ENCODE measurements at places on chromosomes 2 and 18.

GRCh38 chr18:4586731-4587130 is 131.6 kb upstream of the DLGAP1 start:
- no peak for DNase-seq

GRCh38 chr2:146312899-146313298 is 1531.9 kb upstream of the ACVR2A start:
- DNase-seq, result no peak

DNA sequence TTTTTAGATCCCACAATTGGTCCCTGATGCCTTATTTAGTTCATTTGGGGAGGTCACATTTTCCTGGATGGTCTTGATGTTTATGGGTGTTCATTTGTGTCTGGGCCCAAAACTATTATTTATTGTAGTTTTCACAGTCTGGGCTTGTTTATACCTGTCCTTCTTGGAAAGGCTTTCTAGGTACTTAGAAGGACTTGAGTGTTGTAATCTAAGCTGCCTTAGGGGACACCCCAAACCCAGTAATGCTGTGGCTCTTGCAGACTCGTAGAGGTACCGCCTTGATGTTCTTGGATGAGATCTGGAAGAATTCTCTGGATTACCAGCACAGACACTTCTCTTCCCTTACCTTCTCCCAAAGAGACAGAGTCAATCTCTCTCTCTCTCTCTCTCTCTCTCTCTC is 25.0 kb upstream of the ITSN2 start:
- DNase-seq, result no peak

DNA sequence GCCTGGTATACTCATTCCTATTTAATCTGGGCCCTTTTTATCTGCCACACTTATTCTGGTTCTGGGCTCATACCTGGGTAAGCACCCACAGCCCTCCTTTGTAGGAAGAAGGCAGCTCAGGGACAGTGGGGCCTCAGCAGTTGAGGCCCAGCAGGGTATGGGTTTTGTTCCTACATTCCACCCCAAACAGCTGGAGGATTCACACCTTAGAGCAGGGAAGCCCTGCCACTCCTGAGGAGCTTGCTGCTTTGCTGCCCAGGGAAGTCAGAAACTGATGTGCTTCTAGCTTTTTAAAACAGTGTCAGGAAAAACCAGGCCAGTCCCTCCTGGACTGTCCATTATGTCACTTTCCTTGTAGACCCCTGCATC is 1.2 kb upstream of the LBX2 start:
- no peak for DNase-seq

DNA sequence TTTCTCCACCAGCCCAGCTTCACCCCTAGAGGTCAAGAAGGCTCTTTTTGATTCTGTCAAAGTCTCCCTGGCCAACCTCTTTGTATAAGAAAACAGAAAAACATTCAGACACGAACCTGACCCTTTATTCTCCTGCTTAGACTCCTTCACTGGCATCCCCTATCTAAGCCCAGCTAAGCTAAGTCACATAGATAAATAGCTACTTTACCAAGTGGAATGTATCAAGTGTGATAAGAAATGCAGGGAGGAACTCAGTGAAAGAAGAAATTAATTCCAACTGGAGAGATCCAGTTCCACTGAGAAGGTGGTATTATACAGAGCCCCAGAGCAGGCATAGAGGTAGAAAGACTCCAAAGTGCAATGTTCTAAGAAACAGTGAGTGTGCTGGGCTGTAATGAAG is 489.5 kb downstream of the TNS1 start:
- DNase-seq, result no peak

- no peak for DNase-seq
Measured at GRCh38 chr2:52402128-52402527, 1365.5 kb upstream of the CHAC2 start.

DNA sequence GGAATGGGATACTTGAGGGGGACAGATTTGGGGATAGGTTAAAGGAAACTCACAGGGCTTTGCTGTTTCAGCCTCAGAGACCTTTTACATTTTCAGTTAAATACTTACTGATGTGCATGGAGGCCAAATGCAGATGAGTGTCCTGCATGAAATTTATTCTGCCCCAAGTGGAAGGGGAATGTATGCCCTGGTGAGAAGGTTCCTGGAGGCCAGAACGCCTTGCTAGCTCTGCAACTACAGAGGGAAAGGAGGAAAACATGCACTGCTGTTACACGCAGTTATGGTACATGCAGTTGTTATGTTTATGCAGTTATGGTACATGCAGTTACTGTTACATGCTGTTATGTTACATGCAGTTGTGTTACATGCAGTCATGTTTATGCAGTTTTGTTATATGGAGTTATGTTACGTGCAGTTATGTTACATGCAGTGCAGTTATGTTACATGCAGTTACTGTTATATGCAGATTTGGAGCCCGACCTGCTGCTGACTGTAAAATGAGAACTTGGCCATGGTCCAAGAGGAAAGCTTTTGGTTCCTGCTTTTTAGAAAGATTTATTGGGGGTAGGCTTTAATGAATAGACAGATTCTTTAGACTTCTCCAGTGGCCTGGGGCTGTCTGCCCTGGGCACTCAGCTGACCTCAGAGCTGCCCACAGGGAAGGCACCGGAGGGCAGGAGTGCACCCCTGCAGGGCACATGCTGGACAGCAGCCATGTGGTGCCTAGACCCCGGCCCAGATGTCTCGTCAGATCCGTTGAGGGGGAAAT is 84.1 kb downstream of the LDLRAD4 start:
- DNase-seq, result no peak

DNA sequence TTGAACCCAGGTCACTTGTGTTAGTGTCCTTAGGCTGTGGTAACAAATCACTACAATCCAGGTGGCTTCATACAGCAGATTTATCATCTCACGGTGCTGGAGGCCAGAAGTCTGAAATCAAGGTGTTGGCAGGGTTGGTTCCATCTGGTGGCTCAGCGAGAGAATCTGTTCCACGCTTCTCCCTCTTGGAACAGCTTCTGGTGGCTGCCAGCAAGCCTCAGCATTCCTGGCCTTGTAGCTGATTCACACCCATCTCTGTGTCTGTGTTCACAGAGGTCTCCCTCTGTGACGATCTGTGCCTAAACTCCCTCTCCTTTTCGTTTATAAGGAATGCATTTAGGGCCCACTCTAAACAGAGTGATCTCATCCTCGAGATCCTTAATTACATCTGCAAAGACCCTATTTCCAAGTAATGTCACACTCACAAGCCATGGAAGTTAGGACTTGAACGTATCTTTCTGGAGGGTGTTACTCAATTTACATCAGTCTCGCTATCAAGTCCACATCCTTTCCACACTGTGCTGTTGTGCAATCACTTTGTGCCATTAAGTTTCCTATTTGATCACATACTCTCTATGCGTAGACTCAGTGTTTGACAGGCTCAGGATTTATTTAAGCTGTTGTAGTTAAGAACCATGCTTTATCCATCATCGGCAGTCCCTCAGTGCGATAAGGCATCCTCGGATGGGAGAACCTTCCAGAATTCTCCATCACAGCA is 164.4 kb downstream of the SOCS6 start:
- no peak for DNase-seq

DNA sequence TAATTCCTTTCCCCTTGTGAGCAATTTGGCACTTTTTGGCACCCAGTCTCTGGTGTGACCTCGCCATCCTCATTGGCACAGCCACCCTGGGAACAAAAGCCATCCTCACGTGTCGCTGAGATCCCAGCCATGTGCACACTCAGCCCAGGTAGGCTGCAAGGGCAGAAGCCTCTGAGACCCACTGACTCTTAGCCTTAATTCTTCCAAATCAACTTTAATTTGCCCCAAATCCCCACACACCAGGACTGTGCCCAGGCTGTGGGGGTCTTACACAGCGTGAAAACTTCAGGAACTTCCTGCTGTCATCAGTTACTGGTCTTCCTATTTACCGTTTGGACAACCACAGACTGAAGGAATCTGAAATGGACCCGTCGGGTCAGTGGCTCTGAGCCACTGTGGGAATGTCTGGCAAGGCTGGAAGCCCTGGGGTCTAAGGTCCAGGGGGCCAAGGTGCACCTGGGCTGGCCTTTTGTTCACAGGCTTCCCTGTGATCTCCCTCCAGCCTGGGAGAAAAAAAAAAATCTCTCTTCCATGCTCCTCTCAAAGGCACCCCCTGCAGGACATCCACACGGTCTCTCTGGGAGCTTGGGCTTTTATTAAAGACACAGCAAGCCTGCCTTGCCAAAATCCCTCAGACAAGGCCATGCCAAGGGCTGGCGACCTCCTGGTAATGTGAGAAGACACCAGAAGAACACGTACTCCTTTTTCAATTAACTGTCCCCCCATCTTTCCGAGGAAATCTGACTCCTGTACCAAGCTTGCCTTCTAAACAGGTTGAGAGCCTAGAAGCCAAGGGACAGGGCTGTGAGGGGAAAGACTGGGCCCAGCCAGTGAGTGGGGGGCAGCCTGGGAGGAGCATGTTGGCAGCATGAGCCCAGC is 42.1 kb upstream of the LAPTM4A start:
- DNase-seq, result peak; percentile 75

DNA sequence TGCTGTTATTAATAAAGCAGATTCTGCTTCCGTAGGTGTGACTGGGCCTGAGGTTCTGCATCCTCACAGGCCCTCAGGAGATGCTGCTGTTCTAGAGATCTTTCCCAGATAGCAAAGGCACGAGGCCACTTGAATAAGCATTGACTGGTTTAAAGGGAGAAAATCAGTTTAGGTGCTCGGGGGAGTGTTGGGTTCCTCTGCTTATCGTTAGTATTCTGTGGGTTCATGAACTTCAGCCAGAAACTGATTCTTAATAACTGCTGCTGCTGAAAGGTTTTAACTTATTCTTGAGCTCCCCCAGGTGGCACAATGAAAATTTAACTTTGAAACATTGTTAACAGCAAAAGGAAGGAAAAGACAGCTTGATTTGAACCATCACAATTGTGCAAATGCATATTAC is 56.9 kb downstream of the ITGA6 start:
- DNase-seq, result no peak

All from left lobe of liver (tissue), 2 donors.